Left kidney (tissue), 8 donors: ENCODE measurements at places on chromosomes 5 and 9.

GRCh38 chr5:14713476-14714390 lies 49.2 kb downstream of the OTULIN start:
- DNase-seq = no peak

GRCh38 chr5:7146886-7147285 lies 249.1 kb upstream of the ADCY2 start:
- DNase-seq = peak; percentile 7

- DNase-seq = no peak
Measured at GRCh38 chr5:171569065-171569712, 149.7 kb downstream of the FGF18 start.

- no peak for DNase-seq
Measured at GRCh38 chr5:119578937-119579336, 50.4 kb upstream of the FAM170A start.

GRCh38 chr9:15146268-15146700 lies 160.7 kb downstream of the TTC39B start:
- DNase-seq = peak; percentile 42

DNA sequence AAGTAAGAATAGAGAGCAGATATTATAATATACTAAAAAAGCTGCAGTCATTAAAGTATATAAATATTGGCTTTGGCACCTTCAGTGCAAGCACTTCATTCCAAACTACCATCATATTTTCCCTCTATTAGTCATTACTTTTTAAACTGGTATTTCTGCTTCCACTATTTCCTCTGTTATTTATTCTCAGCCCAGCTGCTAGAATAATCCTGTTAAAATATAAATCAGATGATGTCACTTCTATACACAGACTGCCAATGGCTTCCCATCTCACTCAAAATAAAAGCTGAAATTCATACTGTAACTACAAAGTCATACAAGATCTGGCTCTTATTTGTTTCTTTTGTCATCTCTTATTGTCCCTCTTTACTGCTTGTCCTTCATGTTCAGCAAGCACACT lies 432.9 kb downstream of the TLE4 start:
- no peak for DNase-seq

DNA sequence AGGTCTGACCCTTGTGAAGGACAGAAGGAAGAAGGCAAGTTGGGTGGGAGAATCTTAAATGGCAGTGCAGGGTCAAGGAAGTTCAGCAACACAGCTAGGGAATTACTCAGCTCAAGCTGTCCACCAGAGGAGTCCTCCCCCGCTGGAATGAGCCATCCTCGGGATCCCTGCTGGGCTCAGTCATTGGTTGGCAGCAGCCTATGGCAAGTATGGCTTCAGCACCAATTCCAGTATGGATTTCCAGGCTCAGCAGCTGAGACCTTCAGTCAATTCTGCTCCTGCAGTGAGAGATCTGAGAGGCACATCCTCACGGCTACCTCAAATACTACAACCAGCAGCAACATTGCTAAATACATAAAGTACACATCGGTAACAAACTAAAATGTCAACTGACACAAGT lies 280.6 kb upstream of the PIK3R1 start:
- no peak for DNase-seq

DNA sequence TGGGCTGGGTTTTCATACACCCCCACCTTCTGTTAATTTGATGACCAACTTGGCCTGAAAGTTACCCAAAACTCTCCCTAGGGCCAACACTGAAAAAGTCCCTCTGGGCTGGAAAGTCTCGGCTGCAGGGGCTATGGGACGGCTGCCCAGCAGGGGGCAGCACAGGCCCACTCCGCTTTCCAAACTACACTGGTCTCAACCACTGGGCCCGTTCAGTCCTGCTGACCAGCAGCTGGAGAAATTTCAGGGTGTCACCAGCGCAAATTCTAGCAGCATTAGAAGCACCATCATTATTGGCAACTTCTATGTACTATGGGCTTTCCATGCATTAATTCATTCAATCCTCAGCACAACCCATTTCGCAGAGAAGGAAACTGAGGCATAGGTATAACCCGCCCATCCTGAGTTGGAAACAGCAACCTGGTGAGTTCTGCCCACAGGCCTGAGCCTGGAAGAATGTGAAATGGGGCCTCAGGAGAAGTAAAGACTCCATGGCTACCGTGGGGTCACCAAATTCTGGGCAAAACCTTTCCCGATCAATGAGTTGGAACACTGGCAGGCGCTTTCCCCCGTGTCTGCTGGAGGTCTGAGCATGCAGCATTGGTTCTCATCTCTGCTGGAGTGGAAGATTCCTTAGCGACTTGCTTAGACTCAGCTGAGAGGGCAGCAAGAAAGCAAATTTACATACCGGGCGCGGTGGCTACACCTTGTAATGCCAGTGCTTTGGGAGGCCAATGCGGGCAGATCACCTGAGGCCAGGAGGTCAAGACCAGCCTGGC lies 9.7 kb downstream of the ORM2 start:
- DNase-seq = peak; percentile 17
